ENCODE measurements at places on chromosomes 6 and 20.
A peak's percentile ranks its signal among the peaks of the same experiment; 100 is the strongest.

- no peak for DNase-seq
Observed at GRCh38 chr20:44735816-44736169, 9.9 kb upstream of the KCNK15 start.

GRCh38 chr6:104682722-104683643 lies 176.7 kb downstream of the HACE1 start:
- no peak for DNase-seq

DNA sequence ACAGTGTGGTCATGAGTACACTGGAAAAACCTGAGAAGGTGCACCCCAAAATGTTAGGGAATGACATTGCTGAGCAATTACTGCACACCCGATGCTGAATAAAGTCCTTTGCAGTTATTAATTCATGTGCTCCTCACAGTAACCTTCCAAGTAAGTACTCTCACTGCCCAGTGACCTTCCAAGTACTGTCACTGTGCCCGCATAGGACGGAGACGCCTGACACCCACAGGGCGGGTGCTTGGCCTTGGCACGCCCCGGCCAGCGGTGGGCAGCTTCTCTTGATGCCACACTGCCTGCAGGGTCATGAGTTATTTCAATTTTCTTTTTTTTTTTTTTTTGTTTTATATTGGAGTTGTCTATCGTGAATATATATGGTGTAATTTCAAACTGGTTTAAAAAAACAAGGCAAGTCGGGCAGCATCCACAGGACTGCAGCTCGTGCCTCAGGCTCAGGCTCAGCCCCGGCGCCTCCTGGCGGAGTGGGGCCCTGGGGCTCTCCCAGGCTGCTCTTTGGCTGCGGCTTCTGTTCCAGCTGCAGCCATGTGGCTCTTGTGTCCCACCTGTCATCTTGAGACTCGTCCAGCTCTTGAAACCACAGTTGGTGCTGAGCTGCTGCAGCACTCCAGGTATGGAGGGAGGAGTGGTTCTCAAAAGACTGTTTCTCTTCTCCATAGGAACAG lies 27.0 kb downstream of the PNLDC1 start:
- DNase-seq, result no peak

DNA sequence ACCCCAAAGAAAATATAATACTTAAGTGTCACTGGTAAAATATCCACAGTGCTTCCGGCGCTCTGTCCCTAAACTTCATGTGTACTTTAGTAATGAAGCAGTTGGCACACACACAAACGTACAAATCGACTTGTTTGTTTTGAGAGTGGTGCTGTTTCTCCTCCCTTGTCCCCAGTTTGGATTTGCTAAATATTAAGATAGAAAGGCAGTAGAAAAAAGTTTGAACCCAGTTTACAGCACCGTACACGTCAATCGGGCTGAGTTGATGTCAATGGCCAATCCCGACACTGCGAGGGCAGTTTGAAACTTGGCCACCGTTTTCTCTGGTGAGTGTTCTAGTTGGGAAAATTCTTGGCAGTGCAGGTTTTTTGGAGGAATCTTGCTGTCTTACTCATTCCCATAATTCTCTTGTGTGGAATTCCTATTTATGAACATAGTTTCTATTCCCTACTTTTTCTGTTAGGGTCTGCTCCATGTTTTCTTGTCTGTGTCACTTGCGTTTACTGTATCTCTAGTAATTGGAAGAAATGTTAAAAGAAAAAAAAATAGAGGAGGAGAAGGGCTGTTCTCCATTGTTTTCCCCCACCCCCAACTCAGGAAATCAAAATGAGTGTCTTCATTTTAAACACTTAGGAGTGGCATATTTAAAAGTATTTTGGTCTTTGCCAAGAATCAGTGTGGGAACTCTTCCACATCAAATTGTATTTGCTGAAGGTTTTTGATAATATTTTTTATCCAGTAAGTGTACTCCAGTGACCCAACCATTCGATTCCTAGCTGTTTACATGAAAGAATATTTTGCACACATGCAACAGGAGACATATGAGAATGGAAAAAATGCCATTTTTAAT lies 72.3 kb downstream of the OR2B2 start:
- no peak for DNase-seq

- DNase-seq, result no peak
Observed at GRCh38 chr6:48377115-48377514, 266.1 kb upstream of the PTCHD4 start.

- DNase-seq, result no peak
Observed at GRCh38 chr20:24948939-24949679, at the start of gene CST7. CST7 (plus strand) TSS chr20:24949269; CDS start chr20:24949506, 237 bp downstream.

- no peak for DNase-seq
Observed at GRCh38 chr20:50368813-50369224, 141.4 kb upstream of the PTPN1 start.

DNA sequence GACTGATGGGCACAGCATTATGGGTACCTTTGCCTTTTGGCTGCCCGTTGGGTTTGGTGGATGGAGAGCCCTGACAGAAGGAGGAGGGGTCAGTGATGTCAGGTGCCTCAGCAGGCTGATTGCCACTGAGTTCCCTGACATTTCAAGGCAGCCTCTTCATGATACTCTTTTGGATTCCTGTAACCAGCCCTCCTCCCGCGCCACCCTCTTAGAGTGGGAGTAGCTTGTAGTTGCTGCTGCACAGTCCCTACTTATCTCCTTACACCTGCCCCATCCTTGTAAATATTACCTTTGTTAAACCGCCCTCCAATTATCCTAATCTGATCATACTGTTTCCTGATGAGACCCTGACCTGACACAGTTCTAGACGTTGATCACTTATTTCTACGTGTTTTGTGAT lies 140.0 kb downstream of the CFAP61 start:
- no peak for DNase-seq

- DNase-seq, result no peak
Observed at GRCh38 chr20:16806886-16807285, 58.7 kb downstream of the OTOR start.

DNA sequence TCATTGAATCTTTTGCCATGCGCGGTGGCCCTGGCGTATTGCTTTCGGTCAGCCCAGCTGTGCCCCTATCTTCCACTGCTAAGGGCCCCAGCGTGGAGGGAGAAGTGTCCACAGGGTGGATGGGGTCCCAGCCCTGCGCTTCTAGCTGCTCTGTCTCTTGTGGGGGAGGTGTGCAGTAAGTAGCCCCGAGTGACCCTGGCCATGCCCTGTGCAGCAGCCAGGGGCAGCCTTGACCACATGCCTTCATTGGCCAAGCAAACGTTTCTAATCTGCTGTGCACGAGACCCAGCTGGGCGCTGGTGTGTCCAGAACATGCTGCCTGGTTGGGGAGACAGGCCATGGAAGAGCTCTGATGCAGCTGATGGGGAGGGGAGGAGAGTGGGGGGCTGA lies 13.6 kb downstream of the TMEM181 start:
- DNase-seq, result no peak

DNA sequence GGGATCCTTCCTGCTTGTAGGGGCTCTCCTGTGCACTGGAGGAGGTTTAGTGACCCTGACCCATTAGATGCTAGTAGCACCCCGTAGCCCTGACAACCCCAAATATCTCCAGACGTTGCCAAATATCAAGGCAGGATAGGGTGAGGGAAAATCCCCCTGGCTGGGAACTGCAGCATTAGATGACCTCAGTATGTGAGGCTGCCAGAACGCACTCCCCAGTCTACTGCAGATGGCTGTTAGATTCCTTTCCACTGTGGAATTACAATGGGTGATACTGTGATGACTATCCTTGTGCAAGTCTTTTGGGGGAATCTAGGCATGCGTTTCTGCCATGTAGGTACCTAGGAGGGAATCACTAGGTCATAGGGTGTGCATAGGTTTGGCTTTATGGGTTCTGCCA lies 226.3 kb upstream of the KCNG1 start:
- no peak for DNase-seq

DNA sequence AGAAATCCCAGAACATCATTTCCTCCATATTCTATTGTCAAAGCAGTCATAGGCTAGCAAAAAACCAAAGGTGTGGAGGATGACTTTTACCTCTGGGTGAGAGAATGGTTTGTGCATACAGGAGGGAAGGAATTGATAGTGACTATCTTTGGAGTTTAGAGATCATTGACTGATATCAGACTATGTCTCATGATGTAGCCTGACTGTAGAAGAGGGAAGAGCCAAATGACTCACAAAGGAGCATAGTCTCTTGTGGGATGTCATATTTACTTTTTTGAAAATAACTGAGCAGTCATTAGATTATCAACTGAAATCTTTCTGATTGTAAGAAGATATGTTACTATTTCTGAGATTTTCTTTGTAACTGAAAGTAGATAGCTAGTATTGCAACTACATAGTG lies 158.5 kb downstream of the FLRT3 start:
- DNase-seq, result no peak

DNA sequence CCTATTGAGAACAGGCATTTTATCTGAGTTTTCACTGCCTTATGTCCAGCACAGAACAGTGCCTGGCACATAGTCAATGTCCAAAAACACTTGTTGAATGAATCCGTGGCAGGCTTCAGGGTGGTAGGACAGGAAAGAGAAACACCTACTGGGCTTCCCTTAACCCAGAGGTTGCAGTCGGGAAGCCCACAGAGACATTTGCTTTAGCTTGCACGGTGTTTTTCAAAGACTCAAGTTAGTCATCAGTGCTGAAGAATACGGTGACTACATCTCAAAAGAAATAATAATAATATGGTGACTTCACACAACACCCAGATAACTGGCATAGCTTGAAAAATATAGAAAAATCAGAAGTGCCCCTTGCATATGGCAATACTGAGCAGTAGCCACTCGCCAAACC lies 160.4 kb downstream of the CD83 start:
- DNase-seq, result no peak

DNA sequence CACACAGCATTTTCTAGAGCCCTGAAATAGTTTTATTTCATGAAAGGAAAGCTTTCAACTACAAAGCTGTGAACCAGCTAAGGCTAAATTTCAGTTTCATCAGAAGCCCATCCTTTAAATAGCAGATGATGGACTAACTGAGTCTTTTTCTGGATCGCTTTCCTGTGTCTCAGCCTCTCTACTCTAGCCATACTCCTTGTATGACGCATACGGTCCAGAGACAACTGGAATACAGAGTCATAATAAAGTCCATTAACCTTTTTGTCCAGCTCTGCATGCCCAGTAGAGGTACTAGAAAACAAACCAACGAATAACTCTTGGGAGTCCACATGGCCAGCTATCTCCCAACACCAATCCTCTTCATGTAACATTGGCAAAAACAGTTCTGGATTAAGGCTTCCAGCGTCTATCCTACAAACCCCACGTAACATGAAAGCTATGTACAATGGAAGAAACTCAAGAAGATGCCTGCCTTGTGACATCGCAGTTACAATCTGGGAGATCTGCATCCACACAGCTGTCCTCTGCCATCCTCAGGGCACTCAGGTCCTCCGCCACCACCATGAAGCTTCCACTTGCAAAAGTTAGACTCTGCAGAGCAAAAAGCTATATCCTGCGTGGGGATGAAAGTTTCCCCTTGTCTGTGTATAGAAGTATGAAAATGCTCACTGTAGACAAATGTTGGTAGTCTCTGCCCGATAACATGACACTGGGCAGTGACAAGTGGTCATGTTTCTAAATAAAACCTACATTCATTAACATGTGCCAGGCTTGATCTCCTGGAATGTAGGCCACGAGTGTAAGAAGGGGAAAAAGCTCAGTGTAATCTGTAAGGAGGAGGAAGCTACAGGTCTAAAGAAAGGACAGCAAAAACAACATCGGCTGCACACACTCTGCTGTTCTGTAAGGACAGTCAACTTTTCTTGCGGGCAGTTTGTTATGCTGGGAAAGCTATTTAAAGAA lies 360.4 kb downstream of the ESR1 start:
- no peak for DNase-seq

GRCh38 chr6:142700032-142700431 lies 244.9 kb downstream of the HIVEP2 start:
- DNase-seq, result no peak

DNA sequence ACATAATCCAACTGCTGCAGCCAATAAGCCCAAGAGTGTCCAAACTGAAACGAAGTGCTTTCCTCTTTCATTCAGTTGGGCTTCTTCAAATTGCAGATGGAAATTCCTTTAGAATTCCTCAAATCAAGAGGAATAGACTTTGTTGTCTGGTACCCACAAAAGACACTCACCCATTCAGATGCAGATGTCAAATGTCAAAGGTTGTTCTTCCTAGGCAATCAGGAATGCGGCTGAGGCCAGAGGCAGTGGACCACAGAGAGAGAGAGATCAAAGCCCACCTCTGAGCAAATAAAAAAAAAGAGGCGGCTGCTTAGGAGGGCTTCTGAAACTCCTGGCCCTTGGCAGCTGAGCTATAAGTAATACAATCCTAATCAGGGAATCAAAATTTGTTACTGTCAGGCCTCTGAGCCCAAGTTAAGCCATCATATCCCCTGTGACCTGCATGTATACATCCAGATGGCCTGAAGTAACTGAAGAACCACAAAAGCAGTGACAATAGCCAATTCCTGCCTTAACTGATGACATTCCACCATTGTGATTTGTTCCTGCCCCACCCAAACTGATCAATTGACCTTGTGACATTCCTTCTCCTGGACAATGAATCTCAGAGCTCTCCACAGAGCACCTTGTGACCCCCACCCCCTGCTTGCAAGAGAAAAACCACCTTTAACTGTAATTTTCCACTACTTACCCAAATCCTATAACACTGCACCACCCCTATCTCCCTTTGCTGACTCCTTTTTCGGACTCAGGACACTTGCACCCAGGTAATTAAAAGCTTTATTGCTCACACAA lies 303.0 kb upstream of the GJE1 start:
- DNase-seq, result no peak

DNA sequence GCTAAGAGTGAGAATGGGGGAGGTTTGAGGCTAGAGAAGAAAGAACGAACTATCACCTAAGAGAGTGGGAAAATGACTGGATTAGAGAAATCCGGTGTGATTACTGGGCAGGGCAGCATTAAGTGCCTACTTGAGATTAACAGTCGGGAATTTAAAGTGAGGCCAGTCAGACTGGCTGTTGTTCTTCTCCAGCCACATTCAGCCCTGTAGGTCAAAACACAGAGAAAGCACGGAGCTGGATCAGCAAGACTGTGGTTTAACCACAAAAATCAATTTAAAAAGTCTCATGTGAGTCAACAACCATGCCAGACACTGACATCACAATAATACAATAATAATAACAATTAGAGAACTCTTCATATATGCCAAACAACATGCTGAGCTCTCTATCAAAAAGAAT lies 301.9 kb upstream of the SGK1 start:
- no peak for DNase-seq

DNA sequence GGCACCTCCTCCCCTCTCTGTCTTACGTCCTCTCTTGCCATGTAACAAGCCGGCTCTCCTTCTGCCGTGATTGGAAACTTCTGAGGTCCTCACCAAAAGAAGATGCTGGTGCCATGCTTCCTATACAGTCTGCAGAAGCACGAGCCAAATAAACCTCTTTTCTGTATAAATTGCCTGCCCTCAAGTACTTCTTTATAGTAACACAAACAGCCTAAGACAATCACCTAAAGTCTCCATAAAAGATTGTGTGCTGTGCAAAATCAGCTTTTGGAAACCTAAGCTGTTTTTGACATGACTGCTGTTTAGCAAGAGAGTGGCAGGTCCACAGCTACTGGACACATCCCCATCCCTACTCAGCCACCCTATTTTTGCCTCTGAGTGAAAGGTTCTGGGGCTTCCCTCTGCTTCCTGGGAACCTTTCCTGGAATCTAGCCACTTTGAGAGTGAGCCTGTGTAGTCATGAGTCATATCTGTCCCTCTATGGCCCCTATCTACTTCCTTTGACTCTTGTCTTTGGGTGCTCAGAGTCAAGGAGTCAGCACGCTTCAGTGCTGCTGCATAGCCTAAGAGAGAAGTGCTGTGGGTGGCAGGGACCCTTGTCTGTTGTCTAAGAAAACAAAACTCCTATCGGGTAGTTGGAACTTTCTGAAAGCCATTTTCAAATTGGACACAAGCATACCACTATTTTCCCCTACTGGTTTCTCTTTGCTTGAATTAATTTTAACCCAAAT lies 110.0 kb downstream of the PPP1R14C start:
- DNase-seq, result peak; percentile 25
